ENCODE measurements at places on chromosomes 7 and 10.

- DNase-seq = no peak
Observed at GRCh38 chr7:27295236-27295635, 52.6 kb downstream of the EVX1 start.

- no peak for DNase-seq
Observed at GRCh38 chr10:104501864-104502579, 139.1 kb upstream of the SORCS3 start.

DNA sequence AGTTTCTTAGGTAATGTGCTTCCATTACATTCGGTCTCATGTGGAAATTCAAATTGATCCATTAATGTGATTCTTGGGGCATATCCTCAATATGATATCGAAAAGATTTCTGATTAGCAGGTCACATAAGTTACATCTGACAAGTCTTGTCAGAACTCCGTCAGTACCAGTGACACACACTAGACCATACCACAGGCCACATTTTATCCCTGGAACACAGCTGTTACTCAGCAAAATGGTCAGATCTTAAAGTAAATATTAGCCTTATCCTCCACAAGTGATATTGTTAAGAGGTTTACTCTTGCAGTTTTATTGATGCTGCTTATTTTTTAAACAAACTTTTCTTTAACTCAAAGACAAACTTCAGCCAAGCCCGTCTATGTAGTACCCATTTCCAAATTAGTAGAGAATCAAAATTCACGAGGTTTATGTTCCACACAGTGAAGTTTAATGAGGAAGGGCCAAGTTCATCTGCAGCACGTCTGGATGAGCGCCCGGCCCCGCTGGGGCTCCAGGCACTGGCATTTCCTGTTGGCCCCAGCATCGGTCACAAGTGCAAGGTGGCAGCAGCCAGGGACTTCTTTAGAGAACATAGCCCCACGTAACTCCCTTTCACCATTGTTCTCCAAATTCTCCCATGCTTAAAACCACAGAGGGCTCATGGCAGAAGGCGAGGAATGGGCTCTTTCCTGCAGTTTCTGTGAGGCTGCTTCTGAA, 132.2 kb downstream of the VIPR2 start:
- DNase-seq = no peak

DNA sequence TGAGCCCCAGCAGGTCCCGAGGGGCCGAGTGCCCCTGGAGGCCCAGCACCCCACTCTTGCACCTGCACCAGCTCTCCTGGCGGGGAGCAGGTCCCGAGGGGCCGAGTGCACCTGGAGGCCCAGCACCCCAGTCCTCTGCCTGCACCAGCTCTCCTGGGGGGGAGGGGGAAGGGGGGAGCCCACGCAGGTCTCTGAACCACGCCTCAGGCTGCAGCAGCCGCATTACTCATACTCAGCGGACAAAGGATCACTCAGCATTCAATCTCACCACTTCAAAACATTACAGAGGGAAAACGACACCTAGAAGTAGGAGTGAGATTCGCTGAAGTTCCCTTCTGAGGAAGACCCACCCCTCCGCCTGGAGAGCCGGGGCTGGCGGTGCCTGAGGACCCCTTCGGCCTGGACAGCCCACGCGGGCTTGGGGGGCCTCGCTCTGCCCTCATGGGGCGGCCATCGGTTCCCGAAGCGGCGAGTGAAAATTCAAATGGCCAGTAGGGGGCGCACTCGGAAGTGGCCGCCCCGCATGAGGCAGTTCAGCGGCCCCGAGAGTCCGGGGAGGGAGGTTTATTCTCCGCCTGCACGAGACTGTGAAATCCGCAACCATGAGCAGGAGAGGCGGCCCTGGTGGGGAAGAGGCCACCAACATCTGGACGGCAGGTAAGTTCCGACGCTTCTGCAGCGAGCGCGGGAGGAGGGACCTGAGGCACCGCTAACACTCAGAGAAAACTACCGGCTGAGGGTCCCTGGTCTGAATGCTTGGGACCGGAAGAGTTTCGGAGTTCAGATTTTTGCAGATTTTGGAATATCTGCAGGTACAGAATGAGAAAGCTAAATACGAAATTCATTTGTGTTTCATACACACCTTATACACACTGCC, 1.1 kb upstream of the GPER1 start:
- no peak for DNase-seq

GRCh38 chr7:155360495-155361345, 63.0 kb downstream of the INSIG1 start:
- DNase-seq = no peak

DNA sequence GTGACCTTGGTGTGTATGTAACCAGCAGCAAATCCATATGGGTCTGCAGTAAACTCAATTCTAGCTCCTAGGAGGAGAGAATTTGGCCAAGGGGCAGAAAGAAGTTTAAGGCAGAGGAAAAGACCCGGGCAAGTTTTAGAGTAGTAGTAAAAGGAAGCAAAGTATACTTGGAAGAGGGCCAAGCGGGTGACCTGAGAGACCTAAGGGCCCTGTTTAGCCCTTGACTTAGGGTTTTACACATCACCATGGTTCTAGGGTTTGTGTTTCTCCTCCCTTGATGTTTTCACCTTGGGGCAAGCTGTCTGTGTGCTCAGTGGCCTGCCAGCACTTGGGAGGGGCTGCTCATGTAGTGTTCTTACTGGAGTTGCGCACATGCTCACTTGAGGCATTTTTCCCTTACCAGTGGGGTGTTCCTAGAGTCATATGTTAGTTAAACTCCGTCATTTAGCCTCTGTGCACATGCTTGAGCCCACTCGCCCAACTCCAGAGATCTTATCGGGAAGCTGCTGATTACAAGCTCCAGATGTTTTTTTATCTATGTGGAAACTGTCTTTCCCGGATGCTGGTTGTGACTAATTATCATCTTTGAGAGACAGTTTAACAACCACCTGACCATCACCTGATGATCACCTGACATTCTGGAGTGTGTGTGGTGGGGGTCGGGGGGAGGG, 137.6 kb upstream of the PRSS1 start:
- DNase-seq = no peak

DNA sequence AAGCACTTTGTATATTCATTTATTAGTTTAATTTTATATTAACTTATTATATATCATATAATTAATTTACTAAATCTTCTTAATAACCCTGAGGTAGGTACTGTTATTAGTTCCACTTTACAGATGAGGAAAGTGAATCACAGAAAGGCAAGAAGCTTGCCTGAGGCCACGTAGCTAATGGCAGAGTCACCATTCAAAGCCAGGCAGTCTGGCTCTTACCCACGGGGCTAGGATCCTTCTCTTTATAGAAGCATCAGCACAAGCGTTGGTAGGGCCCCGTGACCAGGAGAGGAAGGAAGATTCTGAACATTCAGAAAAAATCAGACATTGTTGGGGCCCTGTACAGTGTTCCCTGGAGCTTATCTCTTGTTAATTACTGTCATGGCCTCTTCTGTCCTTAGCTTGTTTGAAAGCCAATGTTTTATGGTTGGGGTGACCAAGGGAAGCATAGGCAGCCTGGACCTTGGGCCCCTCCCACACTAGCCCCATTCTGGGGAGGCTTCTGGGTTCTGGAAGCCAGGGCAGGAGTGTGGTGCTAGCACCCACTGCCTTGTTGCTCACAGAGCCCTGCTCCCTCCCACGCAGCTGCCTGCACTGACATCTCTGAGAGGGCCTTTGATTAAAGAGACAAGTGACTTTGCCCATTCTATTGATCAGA, 31.1 kb upstream of the SLF2 start:
- no peak for DNase-seq

DNA sequence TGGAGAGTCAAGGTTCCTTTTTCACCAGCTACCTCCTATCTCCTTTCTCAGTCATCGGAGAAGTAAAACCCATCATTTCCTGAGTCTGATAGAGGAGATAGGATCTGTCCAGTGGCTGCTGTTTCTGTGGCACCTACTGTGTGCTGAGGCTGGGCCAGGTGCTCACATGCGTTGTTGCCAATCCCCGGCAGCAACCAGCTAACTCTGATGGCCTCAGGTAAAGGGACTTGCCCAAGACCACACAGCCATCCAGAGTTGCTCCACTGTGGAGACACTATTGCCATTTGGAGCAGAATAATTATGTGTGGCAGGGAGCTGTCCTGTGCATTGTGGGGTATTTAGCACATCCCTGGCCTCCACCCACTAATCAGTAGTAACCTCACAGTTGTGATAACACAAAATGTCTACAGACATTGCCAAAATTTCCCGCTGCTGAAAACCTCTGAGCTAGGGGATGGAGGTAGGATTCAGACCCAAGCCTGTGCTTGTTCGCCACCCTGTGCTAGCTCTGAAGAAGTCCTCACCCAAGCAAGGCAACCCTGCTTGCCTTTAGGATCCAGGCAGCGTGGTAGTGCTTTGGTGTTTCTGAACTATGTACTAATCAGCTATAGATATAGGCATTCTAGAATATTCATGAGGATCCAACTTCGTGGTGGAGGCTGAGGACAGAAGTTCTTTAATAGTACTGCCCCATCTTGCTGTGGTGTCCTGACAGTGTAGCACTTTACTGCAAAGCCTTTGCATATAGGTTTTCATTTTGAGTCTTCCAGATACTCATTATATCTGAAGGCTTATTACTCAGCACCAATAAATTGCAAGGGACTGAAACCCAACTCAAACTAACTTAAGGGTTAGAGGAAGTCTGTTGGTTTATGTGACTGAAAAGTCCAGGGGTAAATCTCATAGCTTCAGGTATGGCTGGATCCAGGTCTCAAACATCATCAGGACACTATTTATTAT, 164.6 kb downstream of the GRK5 start:
- DNase-seq = no peak

DNA sequence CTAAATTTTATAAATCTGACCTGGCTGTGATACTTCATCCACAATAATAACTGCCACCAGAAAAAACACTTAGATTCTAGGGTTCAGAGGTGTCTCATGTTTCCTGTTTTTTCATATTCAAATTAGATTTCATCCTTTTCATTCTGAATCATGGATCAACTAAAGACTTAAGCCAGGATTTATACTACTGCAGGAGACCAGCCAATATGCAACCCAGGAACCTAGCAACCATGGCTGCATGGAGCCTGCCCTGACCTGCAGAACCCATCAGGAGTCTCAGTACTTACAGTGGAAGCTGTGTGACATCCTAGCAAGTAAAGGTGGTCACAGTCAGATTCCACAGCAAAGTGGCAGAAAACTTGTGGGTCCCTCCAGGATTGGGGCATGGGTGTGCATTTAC, 40.5 kb upstream of the RNF148 start:
- DNase-seq = no peak

DNA sequence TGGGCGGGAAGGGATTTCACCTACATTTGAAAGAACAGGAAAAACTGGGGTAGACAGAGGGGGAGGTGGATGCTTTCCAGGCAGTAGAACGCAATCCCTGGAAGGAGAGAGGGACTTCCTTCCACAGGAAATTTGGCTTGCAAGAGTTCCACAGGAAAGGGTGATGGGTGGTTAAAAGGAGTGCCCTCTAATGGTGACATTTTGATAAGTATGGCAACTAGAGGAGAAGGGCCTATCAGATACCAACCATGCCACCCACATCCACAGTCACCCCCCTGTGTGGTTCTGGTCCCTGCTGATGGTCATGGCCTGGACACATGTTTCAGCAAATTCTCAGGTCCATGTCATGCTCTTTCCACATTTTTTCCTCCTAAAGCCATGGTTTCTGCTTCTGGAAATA, 27.1 kb upstream of the COL13A1 start:
- no peak for DNase-seq

GRCh38 chr7:66206119-66206933, 1.2 kb downstream of the TPST1 start:
- DNase-seq = no peak

- DNase-seq = peak; percentile 77
Observed at GRCh38 chr7:87316846-87317552, 28.5 kb upstream of the CROT start.

DNA sequence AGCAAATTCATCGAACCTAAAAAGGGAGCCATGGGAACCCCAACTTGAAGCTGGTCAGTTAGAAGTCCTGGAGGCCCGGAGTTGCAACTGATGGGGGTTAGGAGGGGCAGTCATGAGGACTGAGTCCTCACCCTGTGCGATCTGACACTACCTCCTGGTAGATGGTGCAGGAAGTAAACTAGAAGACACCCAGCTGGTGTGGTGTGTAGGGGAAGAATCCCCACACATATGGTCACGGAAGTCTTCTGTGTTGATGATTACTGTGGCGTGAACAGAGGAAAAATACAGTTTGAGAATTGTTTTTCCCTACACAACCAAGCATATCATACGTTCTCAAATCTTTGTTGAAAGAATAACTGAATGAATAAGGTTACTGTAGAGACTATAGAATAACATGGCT, 164.6 kb upstream of the KCTD7 start:
- DNase-seq = no peak

- DNase-seq = no peak
Observed at GRCh38 chr7:92282930-92283329, 37.2 kb downstream of the ANKIB1 start.

- no peak for DNase-seq
Observed at GRCh38 chr10:72694476-72695369, 2.8 kb downstream of the MCU start.

GRCh38 chr10:87503886-87504285, 807 bp upstream of the MINPP1 start:
- no peak for DNase-seq

- DNase-seq = no peak
Observed at GRCh38 chr7:158705234-158705850, 738 bp upstream of the NCAPG2 start.

DNA sequence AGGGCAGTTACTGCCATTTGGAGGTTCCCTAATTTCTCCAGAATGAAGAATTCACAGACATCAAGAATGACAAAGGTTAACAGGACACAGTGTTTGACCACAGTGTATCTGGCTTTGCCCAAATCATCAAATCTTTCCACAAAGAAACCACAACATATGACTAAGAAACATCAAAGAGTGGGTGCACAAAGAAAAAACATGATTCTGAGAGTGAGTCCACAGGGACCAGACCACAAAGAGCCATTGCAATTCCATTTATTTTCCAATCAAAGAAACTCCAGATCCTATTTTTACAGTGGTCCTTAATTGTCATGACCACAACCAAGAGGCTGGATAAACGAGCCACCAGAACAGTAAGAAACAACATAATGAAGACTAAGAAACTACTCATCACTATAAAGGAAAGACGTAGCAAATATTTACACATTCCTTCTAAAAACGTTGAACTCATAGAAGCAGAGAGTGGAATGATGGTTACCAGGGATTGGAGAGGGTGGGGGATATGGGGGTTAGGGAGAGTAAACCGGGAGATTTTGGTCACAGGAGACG, 286.5 kb downstream of the DOCK4 start:
- DNase-seq = no peak

- DNase-seq = peak; percentile 99
Observed at GRCh38 chr7:25854608-25855497, 297.1 kb upstream of the NFE2L3 start.

- no peak for DNase-seq
Observed at GRCh38 chr7:155702616-155703015, 58.2 kb downstream of the RBM33 start.

All from AG04449 (cell line).